ENCODE measurements at places on chromosomes 5 and 9.

GRCh38 chr9:135667463-135668001 is 4.4 kb downstream of the LCN9 start:
- H3K27ac ChIP-seq: no peak overlapping the region
- H3K36me3 ChIP-seq: no peaks in the 10 kb centered on the region
- no peak overlapping the region for H3K4me3 ChIP-seq
- no peak for DNase-seq

- no peaks in the 10 kb centered on the region for H3K4me1 ChIP-seq
- no peaks in the 10 kb centered on the region for H3K36me3 ChIP-seq
- H3K27me3 ChIP-seq: no peaks in the 10 kb centered on the region
- DNase-seq: no peak
Observed at GRCh38 chr9:103025796-103026195, 30.7 kb downstream of the CYLC2 start.

DNA sequence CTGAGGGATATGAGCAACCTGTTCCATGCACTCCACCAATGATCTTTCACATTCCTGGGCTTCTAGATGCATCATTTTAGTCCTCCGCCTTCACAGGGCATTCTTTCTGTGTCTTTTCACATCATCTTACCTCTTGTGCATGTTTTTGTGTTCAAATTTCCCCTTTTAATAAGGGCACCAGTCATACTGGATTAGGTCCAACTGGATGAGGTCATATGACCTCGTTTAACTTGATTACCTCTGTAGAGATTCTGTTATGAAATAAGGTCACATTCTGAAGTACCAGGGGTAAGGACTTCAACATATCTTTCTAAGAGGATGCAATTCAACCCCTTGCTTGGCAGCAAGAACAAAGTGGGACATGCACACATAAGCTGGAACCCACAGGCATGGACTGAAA is 335.3 kb upstream of the TLE4 start:
- no peak overlapping the region for H3K4me3 ChIP-seq
- no peak overlapping the region for H3K27ac ChIP-seq
- H3K4me1 ChIP-seq: no peaks in the 10 kb centered on the region
- H3K36me3 ChIP-seq: no peaks in the 10 kb centered on the region

DNA sequence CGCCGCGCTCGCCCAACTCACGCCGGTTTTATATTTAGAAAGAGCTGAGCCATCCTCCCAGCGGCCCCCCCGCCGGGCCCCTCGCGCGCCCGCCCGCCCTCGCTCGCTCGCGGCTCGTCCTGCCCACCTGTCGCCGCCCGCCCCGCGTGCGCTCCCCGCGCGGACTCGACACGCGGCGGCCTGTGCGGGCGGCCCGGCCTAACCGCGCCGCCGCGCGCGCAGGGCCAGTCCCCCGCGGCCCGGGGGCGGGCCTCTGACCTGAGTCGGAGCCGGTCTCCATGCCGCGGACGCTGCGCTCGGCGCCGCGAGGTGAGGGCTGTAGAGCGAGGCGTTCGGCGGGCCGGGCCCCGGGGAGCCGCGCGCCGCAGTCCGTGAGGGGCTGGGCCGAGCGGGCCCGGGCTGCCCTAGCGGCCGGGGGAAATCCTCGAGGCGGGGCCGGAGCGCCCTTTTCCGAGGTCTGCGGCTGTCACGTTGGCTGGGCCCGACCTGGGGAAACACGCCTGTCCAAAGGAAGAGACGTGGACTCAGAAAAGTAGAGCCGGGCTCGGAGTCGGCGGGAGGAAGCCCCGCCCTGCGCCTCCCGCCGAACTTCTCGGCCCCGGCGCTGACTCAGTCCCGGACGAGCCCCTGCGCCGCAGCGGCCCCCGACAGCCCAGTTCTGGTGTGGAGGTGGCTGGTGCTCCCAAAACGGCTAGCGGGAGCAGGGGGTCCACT is at the start of gene ECPAS:
Gene ECPAS (minus strand): TSS at position 526 of the 714 bp plus-strand sequence. CDS start 11,465 bp downstream, outside the sequence.
- peak within 1 kb of the TSS; percentile 99 for H3K27ac ChIP-seq
- no peaks in the 10 kb centered on the region for H3K27me3 ChIP-seq
- DNase-seq: peak; percentile 62
- H3K36me3 ChIP-seq: no peaks in the 10 kb centered on the region
- no peaks in the 10 kb centered on the region for H3K4me1 ChIP-seq
